ENCODE measurements at places on chromosomes 13 and 19.
A peak's percentile ranks its signal among the peaks of the same experiment; 100 is the strongest.

GRCh38 chr13:61728471-61728870, 312.8 kb upstream of the PCDH20 start:
- DNase-seq, result no peak

GRCh38 chr19:46654621-46655152, 6.3 kb downstream of the DACT3 start:
- no peak for DNase-seq

GRCh38 chr19:30492586-30493270, 120.5 kb downstream of the ZNF536 start:
- no peak for DNase-seq

- no peak for DNase-seq
These were observed 455.7 kb downstream of the SUCLA2 start for GRCh38 chr13:47545201-47546024.

- no peak for DNase-seq
These were observed 2691.4 kb downstream of the PCDH9 start for GRCh38 chr13:64538711-64539110.

GRCh38 chr13:27826379-27827353, 34.4 kb downstream of the GSX1 start:
- peak; percentile 67 for DNase-seq

DNA sequence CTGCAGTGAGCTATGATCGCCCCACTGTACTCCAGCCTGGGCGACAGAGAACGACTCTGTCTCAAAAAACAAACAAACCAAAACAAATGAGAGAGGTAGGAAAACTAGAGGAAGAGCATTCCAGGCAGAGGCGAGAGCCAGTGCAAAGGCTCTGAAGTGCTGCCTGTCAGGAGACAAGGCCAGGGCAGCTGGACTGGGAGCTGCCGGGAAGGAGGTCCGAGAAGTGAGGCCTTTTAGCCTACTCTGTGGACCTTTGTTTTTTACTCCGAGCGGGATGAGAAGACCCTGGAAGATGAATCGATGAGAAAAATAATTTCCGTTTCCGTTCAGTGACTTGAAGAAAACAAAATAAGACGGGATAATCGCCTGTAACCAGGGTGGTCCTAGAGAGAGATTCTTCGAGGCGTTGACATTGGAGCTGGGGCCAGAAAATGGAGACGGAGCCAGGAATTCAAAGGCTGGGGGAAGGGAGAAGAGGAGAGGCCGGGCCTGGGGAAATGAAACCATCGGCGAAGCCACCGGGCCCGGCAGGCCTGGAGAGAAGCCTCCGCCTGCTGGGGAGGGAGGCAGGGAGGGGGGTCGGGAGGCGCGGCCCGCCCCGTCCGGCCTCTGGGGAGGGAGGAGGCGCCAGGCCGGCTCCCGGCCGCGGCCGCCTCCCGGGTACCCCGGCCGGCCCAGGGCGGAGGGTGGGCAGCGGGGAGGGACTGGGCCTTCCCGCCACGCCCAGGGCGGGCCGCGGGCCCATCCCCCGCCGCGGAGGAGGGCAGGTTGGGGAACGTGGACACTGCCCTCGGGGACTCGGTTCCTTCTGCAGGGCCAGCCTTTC, 7.8 kb upstream of the SERTAD1 start:
- no peak for DNase-seq

DNA sequence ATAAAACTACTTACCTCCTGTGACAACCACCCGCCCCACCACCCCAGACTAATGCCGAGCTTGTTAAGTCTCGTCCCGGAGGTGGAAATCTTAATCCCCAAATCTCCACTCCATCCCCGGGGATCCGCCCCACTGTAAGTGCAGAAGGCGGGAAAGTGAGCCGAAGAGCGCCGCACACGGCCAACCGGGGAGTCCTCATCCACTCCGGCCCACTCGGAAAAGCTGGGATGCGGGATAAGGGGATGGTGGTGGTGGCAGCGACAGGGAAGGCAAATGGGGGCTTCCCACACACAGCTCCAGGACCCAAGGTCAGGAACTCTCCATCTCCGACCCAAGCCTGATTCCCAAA, 621 bp downstream of the FBL start:
- no peak for DNase-seq

DNA sequence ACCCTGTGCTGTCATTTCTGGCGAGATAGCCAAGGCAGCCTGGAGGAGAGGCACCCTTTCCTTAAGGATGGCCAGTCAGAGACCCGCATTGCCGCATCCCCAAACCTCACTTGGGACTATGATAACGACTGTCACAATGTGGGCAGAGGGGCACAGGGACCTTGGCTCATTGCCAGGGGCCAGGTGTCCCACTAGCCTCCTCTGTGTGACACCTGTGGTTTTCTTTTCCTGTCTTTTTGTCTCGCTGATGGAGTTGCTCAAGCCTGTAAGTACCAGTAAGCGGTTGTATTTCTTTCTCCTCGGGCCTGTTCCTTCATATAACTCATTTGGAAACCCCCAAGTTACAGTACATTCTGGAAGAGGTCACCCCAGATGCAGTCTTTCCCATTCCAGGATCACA, 59.5 kb downstream of the TDRD12 start:
- DNase-seq, result no peak

DNA sequence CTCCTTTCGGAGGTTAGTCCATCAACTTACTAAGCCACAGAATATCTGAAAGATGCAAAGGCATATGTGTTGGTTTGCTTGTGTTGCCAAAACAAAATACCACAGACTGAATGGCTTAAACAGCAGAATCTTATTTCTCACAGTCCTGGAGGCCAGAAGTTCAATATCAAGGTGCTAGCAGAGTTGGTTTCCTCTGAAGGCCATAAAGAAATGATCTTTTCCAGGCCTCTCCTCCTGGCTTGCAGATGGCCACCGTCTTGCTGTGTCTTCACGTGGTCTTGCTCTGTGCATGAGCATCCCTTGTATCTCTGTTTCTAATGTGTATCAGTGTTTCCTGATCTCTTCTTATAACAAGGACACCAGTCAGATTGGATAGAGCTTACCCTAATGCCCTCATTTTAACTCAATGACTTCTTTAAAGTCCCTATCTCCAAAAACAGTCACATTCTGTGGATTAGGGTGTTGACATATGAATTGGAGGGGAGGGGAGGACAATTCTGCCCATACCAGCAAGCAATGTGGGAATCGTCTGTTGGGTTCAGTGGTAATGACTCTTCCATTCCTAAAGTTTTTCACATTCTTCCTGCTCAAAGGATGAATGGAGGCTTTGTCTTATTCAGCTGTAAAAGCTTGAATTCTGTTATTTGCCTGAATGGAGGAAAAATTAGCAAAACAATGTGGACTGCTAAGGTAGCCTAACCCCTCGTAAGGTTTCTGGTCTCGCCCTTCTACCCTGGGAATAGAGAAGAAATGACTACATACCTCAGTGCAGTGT, 715.7 kb downstream of the DIAPH3 start:
- no peak for DNase-seq

DNA sequence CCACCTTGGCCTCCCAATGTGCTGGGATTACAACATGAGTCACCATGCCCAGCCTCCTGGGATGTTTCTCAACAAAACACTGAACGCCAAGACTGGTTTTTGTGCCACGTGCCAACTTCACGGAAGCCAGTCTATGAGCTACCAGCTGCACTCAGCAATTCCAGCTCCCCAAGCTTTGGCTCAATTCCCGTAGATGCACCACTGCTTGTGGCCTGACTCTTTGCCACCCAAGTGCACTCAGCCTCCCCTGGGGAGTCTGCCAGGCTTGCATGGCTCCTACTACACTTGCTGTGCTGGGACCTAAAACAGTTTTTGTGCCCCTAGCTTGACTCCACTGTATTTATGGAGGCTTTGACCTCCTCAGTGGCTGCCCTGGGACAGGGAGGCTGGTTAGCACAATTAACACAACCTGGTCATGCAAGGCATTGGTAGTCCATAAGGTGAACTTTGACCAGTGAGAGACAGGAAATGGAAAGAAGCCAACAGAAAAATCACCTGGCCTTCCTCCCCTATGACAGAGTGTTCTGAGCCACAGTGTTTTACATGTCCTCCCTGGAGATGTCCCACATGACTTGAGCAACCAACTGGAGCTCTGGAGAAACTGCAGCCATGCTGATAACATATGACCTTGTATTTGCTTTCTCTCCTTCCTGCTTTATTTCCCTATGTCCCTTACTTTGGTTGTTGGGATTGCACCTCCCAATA, 1173.1 kb downstream of the UQCRFS1 start:
- DNase-seq, result no peak

DNA sequence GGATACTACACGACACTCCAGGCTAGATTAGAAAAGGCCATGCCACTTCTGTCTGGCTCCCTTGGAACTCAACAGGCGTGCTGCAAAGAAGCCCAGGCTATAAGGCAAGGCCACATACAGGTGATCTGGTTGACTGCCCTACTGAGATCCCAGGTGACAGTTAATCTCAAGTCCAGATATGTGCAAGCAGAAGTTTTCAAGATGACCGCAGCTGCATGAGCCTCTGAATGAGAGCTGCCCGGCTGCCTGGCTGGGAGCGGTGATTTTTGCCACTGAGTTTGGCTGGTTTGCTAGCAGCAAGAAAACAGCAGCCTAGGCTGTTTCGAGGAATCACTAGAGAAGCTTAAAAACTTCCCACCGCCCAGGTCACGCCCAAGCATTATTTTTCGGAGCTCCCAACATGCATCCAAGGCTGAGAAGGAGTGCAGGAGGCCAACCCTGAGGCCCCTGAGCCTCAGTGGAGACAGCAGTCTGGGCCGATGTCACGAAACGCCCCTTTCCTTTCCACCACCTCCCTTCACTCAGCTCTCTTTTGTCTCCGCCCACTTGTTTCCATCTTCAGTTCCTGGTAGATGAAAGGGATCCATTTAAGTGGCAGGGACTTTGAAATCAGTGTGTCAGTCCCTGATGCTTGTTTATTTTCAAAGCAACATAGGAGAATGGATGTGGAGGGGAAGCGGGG, 14.0 kb upstream of the URI1 start:
- no peak for DNase-seq

DNA sequence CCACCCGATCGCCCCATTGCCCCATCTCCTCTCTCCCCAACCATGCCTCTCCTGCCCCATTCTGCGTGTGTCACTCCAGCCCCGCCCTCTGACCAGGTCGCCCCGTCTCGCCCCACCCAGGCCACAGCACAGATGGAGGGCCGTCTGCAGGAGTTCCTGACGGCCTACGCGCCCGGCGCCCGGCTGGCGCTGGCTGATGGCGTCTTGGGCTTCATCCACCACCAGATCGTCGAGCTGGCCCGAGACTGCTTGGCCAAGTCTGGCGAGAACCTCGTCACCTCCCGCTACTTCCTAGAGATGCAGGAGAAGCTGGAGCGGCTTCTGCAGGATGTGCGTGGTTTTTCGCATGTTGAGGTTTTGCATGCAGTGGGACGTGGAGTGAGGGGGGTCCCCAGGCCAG, 26.2 kb downstream of the MAST3 start:
- DNase-seq, result no peak

- no peak for DNase-seq
These were observed 171.5 kb upstream of the SLITRK6 start for GRCh38 chr13:85970727-85971126.

DNA sequence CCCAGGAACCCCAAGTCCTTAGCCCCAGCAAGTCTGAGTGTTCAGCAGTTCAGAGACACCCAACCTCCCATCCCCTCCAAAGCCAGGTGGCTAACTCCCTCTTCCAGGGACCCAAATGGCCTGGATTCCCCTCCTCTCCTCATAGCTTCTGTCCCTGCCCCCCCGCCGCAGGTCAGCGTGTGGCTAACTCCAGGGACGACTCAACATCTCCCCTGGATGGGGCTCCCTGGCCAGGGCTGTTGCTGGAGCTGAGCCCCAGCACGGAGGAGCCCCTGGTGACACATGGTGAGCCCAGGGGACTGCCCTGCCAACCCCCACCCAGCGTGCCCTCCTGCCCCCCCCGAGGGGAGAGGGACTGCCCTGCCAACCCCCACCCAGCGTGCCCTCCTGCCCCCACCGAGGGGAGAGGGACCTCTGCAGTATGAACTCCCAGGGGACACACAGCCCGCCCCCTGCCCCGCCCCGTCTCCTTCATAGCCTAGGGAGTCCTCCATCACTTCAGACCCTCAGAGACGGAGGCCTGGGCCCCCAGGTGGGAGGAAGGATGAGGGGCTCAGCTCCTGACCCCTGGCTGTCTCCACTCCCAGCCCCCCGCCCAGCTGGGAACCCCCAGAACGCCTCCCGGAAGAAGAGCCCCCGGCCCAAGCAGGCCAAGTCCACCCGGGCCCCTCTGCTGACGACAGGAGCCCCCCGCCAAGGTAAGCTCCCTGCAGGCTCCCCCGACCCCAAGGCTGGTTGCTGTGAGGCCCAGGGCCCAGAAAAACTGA, 1.7 kb downstream of the SSC5D start:
- DNase-seq, result no peak

GRCh38 chr19:5880604-5881078, 10.3 kb upstream of the FUT5 start:
- peak; percentile 29 for DNase-seq

DNA sequence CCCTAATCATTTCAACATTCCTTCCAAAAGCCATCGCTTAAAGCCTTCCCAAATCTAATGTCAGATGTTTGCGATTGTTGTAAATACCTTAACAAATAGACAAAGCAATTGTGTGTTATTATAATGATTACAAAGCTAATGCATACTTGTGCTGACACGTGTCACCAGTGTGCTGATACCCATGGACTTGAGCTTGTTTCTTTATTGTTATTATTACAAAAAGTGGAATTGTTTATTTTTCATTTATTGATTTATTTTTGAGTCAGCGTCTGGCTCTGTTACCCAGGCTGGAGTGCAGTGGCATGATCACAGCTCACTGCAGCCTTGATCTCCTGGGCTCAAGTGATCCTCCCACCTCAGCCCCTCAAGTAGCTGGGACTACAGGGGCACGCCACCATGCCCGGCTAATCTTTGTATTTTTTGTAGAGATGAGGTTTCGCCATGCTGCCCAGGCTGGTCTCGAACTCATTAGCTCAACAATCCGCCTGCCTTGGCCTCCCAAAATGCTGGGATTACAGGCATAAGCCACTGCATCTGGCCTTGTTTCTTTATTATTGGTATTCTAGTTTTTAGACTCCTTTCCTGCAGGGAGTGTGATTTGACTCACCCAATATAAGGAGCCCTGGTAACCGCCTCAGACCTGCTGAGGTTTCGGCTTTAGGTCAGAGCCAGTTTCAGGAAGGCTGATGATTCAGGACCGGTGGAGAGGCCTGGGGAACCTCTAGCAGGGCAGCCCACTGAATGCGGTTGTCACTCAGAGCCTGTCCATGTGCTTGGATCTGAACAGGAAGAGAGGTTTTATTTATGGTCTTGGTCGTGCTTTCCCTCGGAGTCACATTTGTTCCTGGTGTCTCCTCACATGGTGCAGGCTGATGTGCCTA, 2.1 kb upstream of the FBXO17 start:
- no peak for DNase-seq

DNA sequence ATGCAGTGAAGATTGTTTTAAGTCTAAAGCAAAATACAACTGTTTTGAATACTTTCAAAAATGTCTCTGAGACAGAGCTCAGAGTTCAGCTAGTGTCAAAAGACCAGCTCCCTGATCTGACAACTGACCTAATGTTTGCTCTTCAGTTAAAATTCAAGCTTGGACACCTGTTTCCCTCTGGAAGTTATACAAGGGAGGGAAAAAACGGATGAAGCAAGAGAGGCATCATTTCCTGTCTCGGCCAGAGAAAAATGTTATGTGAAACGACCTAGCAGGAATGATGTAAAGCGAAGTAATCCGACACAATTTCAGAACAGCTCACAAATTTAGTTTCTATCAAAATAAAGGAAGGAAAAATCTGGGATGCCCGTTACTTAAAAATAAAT, 59.4 kb downstream of the ZAR1L start:
- no peak for DNase-seq

- DNase-seq, result no peak
These were observed 25.3 kb upstream of the MIER2 start for GRCh38 chr19:369876-370275.

- no peak for DNase-seq
These were observed 4.9 kb upstream of the ZFP36 start for GRCh38 chr19:39401549-39402345.

GRCh38 chr19:54389553-54389952, 24.8 kb upstream of the LAIR1 start:
- DNase-seq, result no peak

- no peak for DNase-seq
These were observed 3.7 kb downstream of the KLK10 start for GRCh38 chr19:51015691-51016267.

All from omental fat pad (tissue), 4 donors.